AG04450 (cell line): ENCODE measurements at places on chromosomes 3 and 15. TPM values are rescaled to one million over a fixed set of nuclear protein-coding genes. Genes with fewer than 3 reads are reported as not detected.

Gene PRSS50
- not detected in 2 replicates for polyA plus RNA-seq

Gene AGBL1
- not detected in 2 replicates for polyA plus RNA-seq

Gene NMNAT3
- 0.22 TPM in 2 replicates for polyA plus RNA-seq

Gene UBE2Q2
- polyA plus RNA-seq = 41.7 and 56.8 TPM in 2 replicates

Gene SPPL2A
- 70.2 and 80.1 TPM in 2 replicates for polyA plus RNA-seq

Gene NT5DC2
- polyA plus RNA-seq = 97.9 and 154 TPM in 2 replicates

Gene ATP13A4
- 0.04 and 0.16 TPM in 2 replicates for polyA plus RNA-seq

Gene P2RY13
- not detected in 2 replicates for polyA plus RNA-seq

Gene ST3GAL6
- polyA plus RNA-seq = 1.2 and 1.9 TPM in 2 replicates

Gene MST1
- polyA plus RNA-seq = 6.4 and 6.5 TPM in 2 replicates

Gene SLC2A2
- not detected in 2 replicates for polyA plus RNA-seq

Gene FOXB1
- not detected in 2 replicates for polyA plus RNA-seq

Gene CLRN1
- not detected in 2 replicates for polyA plus RNA-seq

Gene EOMES
- not detected in 2 replicates for polyA plus RNA-seq

Gene EFCAB12
- 0.07 and 0.19 TPM in 2 replicates for polyA plus RNA-seq

Gene TTC21A
- 1.6 and 2.8 TPM in 2 replicates for polyA plus RNA-seq

Gene TRIM71
- polyA plus RNA-seq = not detected in 2 replicates

Gene PAQR5
- polyA plus RNA-seq = 7.9 and 9.7 TPM in 2 replicates

Gene PSTPIP1
- polyA plus RNA-seq = 0.21 and 0.30 TPM in 2 replicates

Gene LZTFL1
- polyA plus RNA-seq = 22.8 and 32.4 TPM in 2 replicates

Gene FETUB
- not detected in 2 replicates for polyA plus RNA-seq

Gene CCDC9B
- 5.5 and 8.4 TPM in 2 replicates for polyA plus RNA-seq

Gene TRPM1
- polyA plus RNA-seq = not detected in 2 replicates

Gene IGDCC3
- polyA plus RNA-seq = 0.11 and 0.16 TPM in 2 replicates

Gene NRG4
- polyA plus RNA-seq = not detected in 2 replicates

Gene MESP1
- polyA plus RNA-seq = 0.17 and 0.30 TPM in 2 replicates

Gene RBP2
- polyA plus RNA-seq = not detected in 2 replicates

Gene ACKR2
- 0.04 TPM in 1 of 2 replicates, not detected in the other for polyA plus RNA-seq

Gene MRPS25
- polyA plus RNA-seq = 17.9 and 22.8 TPM in 2 replicates
